Stimulated activated CD4-positive, alpha-beta T cell treated with anti-CD3 and anti-CD28 coated beads, Interleukin-15, amount 100 ng/mL, for 48 hours (primary cell): ENCODE measurements at places on chromosomes 3 and 15.

DNA sequence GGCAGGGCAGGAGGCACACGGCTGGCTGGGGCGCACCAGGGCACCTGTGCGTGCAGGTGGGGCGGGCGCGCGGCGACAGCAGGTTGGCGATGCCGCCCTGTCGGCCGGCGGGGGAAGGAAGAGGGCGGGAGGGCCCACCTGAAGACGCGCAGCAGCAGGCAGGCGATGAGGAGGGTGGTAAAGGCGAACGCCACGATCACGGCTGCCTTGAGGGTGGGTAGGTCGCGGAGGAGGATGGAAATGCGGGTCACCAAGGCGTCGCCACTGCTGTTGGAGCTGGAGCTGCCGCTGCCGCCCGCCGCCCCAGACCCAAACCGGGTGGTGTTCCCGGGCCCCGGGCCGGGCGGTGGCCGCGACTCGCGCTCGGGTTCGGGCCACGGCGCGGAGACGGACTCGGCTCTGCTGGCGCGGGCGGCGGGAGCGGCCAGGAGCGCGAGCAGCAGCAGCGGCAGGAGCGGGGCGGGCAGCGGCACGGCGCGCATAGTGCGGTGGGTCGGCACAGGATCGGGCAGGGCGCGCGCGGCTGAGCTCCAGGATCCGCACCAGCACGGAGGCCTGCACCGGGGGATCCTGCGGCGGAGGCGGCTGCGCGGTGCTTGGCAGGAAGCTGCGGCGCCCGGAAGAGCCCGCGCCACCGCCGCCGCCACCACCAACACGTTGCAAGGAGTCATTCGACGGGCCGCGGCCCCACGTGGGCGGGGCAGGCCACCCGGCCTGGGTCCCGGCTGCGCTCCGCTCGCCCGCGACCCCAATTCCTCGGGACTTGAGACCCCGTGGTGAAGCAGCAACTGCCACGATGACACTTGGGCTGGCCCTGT, at the start of gene FAM174B:
Gene FAM174B, minus strand, starts transcription at position 598 of the 818 bp plus-strand sequence.
- no peak for DNase-seq

DNA sequence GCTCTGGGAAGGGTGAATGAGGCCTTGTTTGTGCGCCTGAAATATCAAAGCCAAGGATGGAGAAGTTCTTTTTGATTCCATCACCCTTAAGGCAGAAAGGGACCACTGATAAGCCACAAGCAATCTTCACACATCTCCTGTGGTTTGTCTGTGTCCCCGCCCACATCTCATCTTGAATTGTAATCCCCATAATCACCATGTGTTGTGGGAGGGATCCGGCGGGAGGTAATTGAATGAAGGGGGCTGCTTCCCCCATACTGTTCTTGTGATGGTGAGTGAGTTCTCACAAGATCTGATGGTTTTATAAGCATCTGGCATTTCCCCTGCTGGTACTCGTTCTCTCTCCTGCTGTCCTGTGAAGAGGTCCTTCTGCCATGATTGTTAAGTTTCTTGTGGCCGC, 329.6 kb upstream of the RGMA start:
- no peak for DNase-seq

DNA sequence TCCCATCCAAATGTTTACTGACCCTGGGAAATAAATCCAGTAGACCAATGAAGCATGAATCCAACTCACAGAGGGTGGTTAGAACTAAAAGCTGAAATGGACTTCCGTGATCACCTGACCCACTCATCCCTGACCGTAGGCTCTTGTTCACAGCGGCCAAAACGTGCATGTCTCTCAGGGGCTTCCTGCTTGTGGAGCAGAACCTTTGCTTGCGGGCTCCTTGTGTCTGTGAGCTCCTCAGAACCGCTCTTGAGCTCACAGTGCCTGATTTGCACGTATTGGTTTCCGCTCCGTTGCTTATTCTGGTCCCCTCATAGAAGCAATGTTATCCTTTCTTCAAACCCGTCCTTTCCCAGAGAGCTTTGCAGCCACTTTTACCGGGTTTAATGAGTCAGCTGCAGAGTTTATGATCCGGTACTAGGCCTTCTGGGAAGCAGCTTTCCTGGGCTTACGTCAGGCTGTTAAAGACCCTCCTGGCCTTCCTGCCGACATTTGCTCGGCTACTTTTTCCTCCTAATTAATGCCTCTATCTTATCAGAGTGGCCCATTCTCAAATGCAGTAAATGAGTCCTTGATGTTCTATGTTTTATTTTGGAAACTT, 35.4 kb downstream of the LIPC start:
- no peak for DNase-seq

DNA sequence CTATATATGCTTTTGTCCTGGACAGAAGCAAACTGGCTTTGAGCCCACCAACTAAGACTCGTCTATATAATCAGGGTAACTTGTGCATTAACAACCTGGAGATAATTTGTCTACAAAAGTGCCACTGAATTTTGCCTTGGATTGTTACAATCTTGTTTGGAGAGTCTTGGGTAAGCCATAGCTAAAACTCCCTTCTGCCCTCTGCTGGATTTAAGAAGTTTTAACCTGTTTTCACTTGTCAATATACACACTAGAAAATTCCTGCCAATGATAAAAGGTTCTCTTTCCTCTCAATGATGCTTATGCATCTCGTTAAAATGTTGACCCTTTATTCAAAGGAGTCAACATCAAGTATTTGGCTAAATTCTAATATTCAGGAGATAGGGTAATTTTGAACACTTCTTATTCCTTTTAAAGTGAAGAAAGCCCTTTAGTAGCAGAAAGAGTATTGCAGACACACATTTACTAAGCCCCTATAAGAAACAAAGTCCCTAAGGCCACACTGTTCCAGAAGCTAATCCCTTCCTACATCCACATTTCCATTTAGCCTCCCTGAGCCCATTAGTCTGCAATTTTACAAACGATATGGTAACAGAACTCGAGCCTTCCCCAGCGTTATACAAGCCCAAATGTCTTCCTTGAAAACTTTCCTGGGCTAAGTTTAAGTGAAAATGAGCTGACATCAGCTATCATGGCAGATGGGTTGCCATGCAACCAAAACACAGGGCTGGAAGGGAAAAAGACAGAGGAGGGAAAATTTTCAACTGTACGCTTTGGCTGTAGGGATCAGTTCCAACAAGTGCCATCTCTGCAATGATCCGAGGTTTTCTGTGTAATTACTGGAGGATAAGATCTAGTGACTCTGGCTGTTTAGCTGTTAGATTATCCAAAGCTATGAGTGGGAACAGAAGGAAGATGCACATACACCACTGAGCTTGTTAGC, 75.9 kb upstream of the FGF12 start:
- DNase-seq = no peak

DNA sequence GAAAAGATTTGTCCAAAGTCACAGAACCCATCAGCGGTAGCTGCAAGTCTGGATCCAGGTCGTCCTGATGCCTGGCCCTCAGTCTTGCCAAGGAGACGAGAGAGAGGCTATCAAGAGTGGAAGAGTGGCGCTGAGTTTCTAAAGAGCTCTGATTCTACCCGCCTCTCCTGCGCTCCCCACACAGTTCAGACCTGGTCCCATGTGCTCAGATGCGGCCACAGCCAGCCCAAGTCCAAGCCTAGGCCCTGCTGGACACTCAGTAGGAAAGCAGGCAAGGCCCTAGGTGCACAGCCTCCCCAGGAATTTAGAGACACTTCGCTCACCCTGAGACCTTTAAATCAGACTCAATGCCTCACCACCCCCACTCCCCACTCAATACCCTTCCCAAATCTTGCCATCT, 32.4 kb downstream of the CCDC12 start:
- DNase-seq = no peak

GRCh38 chr3:15345608-15346137, 13.3 kb upstream of the SH3BP5 start:
- DNase-seq = no peak

DNA sequence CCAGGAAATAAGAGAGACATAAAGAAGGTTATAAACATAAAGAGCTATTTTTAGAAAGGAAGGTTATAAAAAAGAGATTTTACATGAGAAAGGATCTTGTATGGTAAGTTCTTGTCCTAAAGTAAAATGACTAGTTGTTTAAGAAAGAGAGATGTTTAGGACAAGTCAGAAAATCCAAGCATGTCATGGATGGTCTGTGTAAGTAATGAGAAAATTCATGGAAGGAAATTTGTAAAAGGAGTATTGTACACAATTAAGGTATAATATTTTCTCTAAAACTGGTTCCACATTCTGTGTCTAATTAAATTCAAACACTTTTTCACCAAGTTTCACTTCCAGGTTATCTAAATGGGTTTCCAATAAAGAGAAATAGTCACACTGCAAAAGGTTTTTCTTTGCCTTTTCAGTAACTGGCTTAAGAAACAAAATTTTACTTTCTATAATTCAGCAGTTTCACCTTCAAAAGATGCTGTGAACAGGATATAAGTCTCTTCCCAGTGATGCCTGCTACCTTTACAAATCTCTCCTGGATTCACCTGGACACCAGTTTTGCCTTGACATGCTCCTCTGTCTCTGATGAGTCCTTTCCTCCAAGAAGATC, 455.7 kb downstream of the ZIC1 start:
- DNase-seq = no peak

DNA sequence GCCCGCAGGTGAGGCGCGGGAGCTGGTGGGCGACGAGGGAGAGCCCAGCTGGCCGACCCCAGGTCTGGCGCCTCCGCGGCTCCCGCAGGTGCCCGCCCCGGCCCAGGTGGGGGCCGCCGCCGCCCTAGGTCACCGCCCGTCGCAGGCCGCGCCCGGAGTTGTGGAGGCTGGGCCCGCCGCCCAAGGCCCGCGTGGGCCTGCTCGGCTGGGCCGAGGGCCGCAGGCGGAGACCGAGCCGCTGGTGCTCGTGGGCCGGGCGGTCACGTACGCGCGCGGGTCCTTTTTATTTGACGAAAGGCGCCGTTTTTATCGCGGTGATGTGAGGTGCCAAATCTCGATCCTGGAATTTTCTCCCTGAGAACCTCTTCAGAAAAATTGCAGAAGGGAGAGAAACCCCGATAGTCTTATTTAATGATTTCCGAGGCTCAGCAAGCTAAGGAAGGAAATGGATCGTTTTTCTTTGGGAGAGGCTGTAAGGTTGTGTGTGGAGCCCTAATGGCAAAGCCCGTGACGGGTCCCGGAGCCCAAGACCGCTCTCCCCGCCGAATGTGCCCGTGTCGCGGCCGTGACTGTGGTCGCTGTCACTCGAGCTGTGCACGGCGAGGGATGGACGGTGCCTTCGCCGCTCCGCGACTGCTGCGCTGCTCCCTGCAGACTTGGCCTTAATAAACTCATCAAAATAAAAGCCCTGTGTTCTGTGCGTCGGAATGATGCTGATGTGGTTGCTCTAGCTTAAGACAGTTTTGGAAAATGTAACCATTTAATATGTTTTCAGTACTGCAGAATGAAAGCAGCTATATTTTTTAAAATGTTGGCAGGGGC, 612 bp downstream of the APPL1 start:
- DNase-seq = peak; percentile 25

- DNase-seq = no peak
Measured at GRCh38 chr15:98954411-98954810, 53.2 kb downstream of the PGPEP1L start.

- DNase-seq = no peak
Measured at GRCh38 chr3:42717306-42717705, 14.7 kb upstream of the HHATL start.

GRCh38 chr3:108137460-108137814, 46.6 kb upstream of the CD47 start:
- DNase-seq = no peak

- DNase-seq = no peak
Measured at GRCh38 chr3:178532476-178532875, 3.8 kb upstream of the KCNMB2 start.

GRCh38 chr3:39541917-39542329, 74.4 kb downstream of the MOBP start:
- no peak for DNase-seq

GRCh38 chr3:182618981-182619591, 174.2 kb upstream of the ATP11B start:
- DNase-seq = no peak

DNA sequence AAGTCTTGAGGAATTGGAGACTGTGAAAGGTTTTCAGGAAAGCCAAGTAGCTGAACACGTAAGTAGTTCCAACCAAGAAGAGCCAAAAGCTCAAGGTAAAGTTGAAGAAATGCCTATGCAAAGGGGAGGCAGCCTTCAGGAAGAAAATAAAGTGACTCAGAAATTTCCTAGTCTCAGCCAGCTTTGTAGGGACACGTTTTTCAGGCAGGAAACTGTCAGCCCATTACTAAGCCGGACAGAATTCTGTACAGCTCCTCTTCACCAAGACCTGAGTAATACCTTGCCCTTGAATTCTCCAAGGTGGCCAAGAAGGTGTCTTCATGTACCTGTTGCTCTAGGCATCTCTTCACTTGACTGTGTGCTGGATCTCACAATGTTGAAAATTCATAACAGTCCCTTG, 48.6 kb downstream of the CDAN1 start:
- no peak for DNase-seq

DNA sequence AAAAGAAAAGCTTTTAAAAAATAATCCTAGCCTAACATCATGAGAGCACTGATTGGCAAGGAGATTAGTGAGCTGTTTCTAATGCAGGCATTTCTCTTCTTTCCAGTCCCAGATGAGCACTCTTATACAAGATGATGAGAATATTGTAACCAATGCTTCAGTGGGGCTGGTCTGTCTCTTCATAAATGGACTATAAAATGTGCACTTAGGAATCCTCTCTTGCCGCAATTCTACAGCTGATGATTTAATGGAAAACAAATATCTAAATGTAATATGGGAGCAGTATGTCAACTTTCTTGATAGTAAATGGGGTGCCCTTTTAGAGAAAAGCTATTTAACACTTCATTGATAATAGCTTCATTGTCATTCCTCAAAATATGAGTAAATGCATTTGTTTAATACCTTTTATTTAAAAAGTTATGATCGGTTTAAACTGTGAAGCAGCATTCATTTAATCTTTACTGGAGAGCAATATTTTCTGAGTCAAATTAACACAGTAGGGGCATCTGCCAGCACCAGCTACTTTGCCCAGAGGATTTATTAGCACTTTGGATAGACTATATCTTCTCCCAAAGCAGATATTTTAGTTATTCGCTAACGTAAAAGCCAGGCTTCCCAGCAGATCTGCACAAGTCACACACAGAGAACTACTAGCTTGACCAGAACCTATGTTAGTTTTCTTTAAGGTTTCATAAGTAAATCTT, 985.9 kb downstream of the DIPK2A start:
- DNase-seq = no peak

DNA sequence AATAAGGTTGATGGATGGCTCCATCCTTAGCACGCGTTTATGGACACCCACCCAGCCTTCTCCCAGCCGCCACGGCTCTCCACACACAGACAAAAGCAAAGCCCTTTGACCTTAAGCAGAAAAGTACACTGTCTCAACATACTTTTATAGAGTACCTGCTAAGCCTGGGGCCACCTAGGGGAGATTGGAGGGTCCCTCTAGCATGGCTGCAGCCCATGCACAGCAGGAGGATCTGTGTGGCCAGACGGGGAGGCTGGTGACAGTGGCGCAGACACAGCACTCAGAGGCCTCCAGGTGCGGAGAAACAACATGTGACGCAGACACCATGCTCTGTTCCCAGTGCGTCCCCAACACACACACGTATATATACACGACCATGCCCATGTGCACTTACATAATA, 174.9 kb downstream of the XXYLT1 start:
- DNase-seq = no peak

DNA sequence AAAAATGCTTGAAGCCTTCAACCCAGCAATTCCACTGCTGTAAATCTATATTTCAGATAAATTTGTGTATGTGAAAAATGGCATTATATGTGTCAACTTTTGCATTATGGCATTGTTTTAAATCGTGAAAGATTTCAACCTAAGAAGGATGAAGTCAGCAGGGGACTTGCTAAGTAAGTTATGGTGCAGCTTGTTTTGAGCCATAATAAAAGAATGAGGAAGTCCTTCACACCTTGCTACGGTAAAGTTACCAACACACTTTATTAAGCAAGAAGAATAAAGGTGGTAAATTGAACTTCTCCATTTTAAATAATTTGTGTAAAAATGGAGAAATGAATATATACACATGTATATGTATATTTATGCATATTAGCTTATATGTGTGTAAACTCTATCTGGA, 371.4 kb downstream of the ROBO2 start:
- no peak for DNase-seq
